ENCODE measurements at places on chromosomes 5 and 9.

- peak; percentile 8 for DNase-seq
Observed at GRCh38 chr9:33024126-33024965, 727 bp upstream of the DNAJA1 start.

DNA sequence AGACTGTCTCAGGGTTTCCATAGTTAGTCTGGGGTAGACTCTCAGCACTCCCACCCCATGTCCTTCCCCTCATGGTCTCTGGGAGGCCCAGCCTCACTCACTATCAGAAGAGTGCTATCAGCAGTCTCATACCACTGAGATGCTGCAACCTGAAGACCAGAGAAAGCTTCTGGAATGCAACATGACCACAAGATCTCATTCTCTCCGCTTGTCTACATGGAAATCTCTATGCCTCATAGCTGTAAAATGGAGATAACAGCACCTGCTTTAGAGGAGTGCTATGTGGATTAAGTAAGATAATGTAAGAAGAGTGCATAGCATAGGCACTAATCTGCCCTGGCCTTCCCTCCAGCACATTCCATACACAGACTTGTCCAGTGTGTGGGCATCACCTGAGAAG is 47.0 kb upstream of the ZNF169 start:
- DNase-seq, result no peak

- DNase-seq, result no peak
Observed at GRCh38 chr9:110949081-110949480, 89.2 kb downstream of the LPAR1 start.

GRCh38 chr5:93019896-93020295 is 561.1 kb downstream of the NR2F1-AS1 start:
- DNase-seq, result no peak

All from Caki2 (cell line).